Placental pericyte (primary cell): ENCODE measurements at places on chromosomes 2 and 18. TPM values are rescaled to one million over a fixed set of nuclear protein-coding genes. Genes with fewer than 3 reads are reported as not detected.

Gene GLB1L
- total RNA-seq = 15.2 and 23.4 TPM in 2 replicates

Gene LAMA1
- total RNA-seq = 12.5 and 19.5 TPM in 2 replicates

Gene IL1RN
- total RNA-seq = 0.14 TPM in 1 of 2 replicates, not detected in the other

Gene RNF144A
- 0.22 and 3.9 TPM in 2 replicates for total RNA-seq

Gene IL1RL1
- total RNA-seq = 0.22 and 0.57 TPM in 2 replicates

Gene TMEM163
- total RNA-seq = not detected in 2 replicates

Gene CRYGC
- not detected in 2 replicates for total RNA-seq

Gene ZCCHC2
- total RNA-seq = 8.0 and 9.6 TPM in 2 replicates

Gene VWA3B
- total RNA-seq = not detected in 2 replicates

Gene PARD6G
- 0.88 and 4.4 TPM in 2 replicates for total RNA-seq

Gene NT5C1B
- total RNA-seq = not detected in 2 replicates

Gene TRIM43
- total RNA-seq = not detected in 2 replicates

Gene CCL20
- 1.1 and 8.1 TPM in 2 replicates for total RNA-seq

Gene NYAP2
- under 0.01 TPM in 1 of 2 replicates, not detected in the other for total RNA-seq

Gene NCKAP1
- 111 and 185 TPM in 2 replicates for total RNA-seq

Gene VWC2L
- total RNA-seq = not detected in 2 replicates

Gene ANKRD30BL
- 0.14 TPM in 1 of 2 replicates, not detected in the other for total RNA-seq

Gene RUFY4
- total RNA-seq = not detected in 2 replicates

Gene SIX3
- total RNA-seq = not detected in 2 replicates

Gene CBLN2
- 13.9 TPM in 1 of 2 replicates, not detected in the other for total RNA-seq

Gene GALNT14
- total RNA-seq = 0.14 TPM in 1 of 2 replicates, not detected in the other

Gene NBEAL1
- total RNA-seq = 34.4 and 61.0 TPM in 2 replicates

Gene CNRIP1
- 39.5 and 42.2 TPM in 2 replicates for total RNA-seq

Gene ALPG
- not detected in 2 replicates for total RNA-seq

Gene GKN1
- total RNA-seq = 0.22 TPM in 1 of 2 replicates, not detected in the other

Gene REG1A
- not detected in 2 replicates for total RNA-seq

Gene TBR1
- total RNA-seq = under 0.01 TPM in 1 of 2 replicates, not detected in the other

Gene LBX2
- total RNA-seq = 1.9 and 3.1 TPM in 2 replicates

Gene FOXI3
- not detected in 2 replicates for total RNA-seq

Gene ADAM23
- 3.9 and 11.6 TPM in 2 replicates for total RNA-seq

Gene HADHB
- 75.4 and 88.6 TPM in 2 replicates for total RNA-seq

Gene BCS1L
- total RNA-seq = 17.9 and 39.8 TPM in 2 replicates

Gene MEP1B
- total RNA-seq = not detected in 2 replicates

Gene HOXD10
- total RNA-seq = 0.66 and 6.3 TPM in 2 replicates

Gene SERPINB13
- not detected in 2 replicates for total RNA-seq

Gene MAP3K19
- not detected in 2 replicates for total RNA-seq

Gene TMEM178A
- 0.14 and 0.88 TPM in 2 replicates for total RNA-seq

Gene ST8SIA5
- 0.43 TPM in 1 of 2 replicates, not detected in the other for total RNA-seq

Gene ORMDL1
- total RNA-seq = 31.3 and 48.2 TPM in 2 replicates

Gene IL36B
- total RNA-seq = 0.14 TPM in 1 of 2 replicates, not detected in the other

Gene PIEZO2
- 21.2 and 23.2 TPM in 2 replicates for total RNA-seq

Gene CABYR
- 2.9 and 4.4 TPM in 2 replicates for total RNA-seq

Gene TOGARAM2
- total RNA-seq = under 0.01 TPM in 2 replicates

Gene MAL
- total RNA-seq = not detected in 2 replicates

Gene UGT1A5
- not detected in 2 replicates for total RNA-seq

Gene UGT1A3
- not detected in 2 replicates for total RNA-seq

Gene STON1
- total RNA-seq = 8.4 and 20.1 TPM in 2 replicates

Gene PASK
- 1.3 and 7.2 TPM in 2 replicates for total RNA-seq

Gene MYO3B
- under 0.01 TPM in 2 replicates for total RNA-seq
